ENCODE measurements at places on chromosomes 6 and 20.
A peak's percentile ranks its signal among the peaks of the same experiment; 100 is the strongest.

GRCh38 chr6:110656492-110656891 is 158.8 kb downstream of the CDK19 start:
- no peak for DNase-seq

DNA sequence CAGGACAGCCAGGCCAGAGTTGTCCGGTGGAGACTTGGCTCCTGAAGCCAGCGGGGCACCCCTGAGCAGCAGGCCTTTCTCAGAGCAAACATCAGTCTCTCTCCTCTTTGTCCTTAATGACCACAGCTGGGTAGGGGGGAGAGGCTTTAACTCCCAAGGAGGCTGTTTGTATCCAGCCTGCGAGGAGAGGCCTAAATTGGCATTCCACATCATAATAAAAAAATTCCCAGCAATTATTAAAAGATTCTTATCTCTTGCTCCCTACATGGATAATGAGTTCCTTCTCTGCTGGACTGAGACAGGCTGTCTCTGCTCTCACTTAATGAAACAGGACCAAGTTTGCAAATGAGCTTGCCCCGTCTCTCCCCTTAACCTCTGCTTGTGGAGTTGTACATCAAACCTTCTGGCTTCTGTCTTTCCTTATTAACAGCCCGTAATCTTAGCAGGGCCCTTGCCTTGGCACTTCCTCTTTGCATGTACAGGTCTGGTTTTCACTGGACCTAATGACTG is 838.2 kb downstream of the MAFB start:
- peak; percentile 26 for DNase-seq

DNA sequence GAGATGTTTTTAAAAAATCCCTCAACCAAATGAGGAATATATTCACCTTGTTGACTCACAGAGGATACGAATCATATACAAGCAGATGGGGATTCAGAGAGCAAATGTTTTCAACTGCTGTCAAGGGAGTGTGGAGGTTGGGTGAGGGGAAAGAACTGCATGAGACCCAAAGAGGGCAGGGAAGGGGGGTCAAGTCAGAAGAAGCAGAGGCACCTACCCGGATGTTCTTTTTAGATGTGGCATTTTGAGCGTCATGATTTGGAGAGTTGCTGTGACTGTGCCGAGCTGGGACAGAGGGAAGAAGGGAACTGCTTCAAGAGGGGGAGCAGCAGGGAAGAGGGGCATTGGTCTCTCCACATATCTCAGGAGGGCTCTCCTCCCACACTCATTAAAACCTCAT is 191.3 kb upstream of the PROKR2 start:
- no peak for DNase-seq

DNA sequence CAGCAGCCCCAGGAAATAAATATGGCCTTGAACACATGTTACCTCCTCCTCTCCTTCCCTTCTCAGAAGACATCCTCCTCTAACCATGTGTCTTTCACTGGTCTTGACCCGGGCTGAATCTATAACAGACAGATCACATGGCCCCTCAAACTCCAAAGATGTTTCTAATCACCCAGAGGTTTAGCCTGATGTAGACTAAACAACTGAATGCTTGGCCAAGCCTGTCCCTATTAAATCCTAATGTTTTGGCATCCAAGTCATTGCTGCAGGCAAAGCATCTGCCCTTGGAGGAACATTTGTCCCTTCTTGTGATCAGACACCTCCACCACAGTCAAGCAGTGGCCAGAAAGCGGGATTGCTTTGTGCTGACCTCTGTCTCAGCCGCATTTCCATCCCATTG is 65.5 kb downstream of the ANKRD60 start:
- DNase-seq: peak; percentile 57

DNA sequence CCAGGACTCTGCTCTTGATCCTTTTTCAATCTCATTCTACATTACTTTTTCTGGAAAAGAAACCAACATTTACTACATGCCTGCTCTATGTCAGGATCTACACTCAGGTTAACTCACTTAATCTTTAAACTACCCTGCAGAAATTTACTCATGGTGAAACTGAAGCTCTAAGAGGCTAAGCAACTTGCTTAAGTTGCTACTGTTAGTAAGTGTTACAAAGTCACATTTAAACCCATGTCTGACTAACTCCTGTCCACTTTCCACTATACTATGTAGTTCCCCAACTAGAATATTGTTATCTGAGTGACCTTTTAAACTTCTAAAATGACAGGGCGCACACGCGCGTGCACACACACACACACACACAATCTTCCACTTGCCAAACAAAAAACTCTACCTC is 5.0 kb downstream of the CEP162 start:
- DNase-seq: no peak

DNA sequence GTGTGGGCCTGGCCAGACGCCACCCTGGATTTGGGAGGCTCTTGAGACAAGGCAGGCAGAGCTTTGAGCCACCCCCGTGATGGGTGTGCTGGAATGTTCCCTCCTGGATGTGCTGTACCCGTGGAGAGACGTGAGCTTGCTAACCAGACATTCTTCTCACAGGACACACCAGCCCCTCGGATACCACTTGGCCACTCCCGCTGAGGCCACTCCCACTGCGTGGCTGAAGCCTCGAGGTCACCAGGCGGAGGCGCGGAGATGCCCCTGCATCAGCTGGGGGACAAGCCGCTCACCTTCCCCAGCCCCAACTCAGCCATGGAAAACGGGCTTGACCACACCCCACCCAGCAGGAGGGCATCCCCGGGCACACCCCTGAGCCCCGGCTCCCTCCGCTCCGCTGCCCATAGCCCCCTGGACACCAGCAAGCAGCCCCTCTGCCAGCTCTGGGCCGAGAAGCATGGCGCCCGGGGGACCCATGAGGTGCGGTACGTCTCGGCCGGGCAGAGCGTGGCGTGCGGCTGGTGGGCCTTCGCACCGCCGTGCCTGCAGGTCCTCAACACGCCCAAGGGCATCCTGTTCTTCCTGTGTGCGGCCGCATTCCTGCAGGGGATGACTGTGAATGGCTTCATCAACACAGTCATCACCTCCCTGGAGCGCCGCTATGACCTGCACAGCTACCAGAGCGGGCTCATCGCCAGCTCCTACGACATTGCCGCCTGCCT is 14.1 kb downstream of the SLCO4A1 start:
- no peak for DNase-seq

- no peak for DNase-seq
Measured at GRCh38 chr6:138582573-138582972, 83.3 kb upstream of the NHSL1 start.

DNA sequence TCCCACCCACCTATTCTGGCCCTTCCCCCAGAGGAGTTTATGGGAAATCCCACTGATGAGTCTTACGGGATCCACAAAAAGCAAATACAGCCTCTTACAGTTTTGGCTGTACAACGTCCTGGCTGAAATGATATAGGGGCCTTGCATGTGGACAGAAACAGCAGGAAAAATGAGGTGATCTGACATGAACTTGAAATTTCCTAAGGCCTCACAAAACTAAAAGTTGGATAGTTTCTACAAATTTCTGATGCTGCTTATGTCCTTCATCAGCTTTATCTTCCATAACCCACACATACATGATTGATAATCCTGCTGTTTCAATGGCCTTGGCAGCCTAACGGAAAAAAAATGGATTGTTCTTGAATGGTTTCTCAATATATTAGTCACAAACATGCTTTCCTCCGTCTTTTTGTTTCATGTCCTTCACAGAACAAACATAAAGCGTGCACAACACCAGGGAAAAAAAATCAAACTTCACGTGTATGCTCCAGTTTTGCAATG is 118.8 kb downstream of the BMP5 start:
- no peak for DNase-seq

GRCh38 chr20:9474835-9475415 is 39.5 kb upstream of the LAMP5 start:
- peak; percentile 46 for DNase-seq

- DNase-seq: no peak
Measured at GRCh38 chr6:100165442-100165841, 171.4 kb upstream of the MCHR2 start.

GRCh38 chr6:27726619-27727023 is 185.6 kb downstream of the OR2B2 start:
- no peak for DNase-seq

GRCh38 chr6:63817492-63818050 is 182.0 kb downstream of the PHF3 start:
- DNase-seq: no peak

- DNase-seq: no peak
Measured at GRCh38 chr20:1394686-1395085, 1.8 kb upstream of the FKBP1A start.

- DNase-seq: no peak
Measured at GRCh38 chr20:22407237-22408193, 176.9 kb downstream of the FOXA2 start.

- no peak for DNase-seq
Measured at GRCh38 chr6:6725468-6726209, 137.1 kb downstream of the LY86 start.

GRCh38 chr20:33653900-33654596 is 8.1 kb upstream of the C20orf144 start:
- no peak for DNase-seq

DNA sequence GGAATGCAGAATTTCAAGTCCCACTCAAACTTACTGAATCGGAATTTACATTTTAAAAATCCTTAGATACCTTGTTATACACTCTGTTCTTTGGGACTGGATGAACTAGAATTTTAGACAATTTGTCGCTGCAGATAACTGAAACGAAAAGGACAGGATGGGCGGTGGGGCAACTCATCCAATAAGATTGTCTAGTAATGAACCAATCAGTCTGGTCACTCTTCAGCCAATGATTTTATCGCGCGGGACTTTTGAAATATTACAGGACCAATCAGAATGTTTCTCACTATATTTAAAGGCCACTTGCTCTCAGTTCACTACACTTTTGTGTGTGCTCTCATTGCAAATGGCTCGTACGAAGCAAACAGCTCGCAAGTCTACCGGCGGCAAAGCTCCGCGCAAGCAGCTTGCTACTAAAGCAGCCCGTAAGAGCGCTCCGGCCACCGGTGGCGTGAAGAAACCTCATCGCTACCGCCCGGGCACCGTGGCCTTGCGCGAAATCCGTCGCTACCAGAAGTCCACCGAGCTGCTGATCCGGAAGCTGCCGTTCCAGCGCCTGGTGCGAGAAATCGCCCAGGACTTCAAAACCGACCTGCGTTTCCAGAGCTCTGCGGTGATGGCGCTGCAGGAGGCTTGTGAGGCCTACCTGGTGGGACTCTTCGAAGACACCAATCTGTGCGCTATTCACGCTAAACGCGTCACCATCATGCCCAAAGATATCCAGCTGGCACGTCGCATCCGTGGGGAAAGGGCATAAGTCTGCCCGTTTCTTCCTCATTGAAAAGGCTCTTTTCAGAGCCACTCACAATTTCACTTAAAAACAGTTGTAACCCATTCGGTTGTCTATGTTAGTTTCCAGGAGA is 41.9 kb upstream of the HFE start:
- DNase-seq: peak; percentile 88

- DNase-seq: no peak
Measured at GRCh38 chr20:57666106-57666833, 43.5 kb downstream of the PMEPA1 start.

DNA sequence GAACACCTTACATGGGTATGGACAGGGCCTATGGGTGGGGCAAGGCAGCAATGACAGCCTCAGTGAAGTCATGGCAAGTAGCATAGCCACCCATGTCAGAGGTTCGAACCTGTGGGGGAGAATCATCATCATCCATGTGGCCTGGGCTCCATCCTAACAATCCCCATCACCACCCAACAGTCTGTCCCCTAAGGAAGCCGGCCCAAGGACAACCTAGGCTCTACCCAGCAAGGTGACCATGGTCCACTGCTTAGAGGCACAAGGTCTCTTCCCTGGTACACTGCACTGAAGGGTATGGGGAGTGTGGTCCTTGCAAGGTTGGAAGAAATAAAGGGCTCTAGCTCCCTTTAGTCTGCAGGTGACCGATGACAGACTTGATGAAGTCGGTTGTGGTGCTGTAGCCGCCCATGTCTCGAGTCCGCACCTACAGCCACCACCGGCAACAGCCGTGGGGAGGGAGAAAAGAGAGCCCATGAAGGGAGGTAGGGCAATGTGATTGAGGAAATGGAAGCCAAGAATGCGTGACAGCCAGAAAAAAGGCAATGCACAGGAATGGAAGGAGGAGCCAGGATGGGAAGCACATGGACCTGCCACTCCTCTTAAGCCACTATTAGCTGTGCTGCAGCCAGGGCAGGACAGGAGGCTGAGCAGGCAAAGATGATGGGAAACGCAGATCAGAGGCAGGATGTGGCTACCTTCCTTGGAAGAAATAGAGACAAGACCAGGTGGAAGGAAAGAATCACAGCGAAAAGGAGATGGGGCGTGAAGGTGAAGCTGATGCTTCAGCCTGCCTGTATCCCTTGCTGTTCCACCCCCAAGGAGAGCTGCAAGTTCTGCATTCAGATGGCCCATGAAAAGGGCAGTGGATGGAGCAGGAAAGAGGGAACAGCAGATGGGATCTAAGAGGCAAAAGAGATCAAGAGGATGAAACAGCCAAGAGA is 5.3 kb downstream of the IDH3B start:
- no peak for DNase-seq

- DNase-seq: no peak
Measured at GRCh38 chr20:2748551-2749342, 51.7 kb downstream of the CPXM1 start.

DNA sequence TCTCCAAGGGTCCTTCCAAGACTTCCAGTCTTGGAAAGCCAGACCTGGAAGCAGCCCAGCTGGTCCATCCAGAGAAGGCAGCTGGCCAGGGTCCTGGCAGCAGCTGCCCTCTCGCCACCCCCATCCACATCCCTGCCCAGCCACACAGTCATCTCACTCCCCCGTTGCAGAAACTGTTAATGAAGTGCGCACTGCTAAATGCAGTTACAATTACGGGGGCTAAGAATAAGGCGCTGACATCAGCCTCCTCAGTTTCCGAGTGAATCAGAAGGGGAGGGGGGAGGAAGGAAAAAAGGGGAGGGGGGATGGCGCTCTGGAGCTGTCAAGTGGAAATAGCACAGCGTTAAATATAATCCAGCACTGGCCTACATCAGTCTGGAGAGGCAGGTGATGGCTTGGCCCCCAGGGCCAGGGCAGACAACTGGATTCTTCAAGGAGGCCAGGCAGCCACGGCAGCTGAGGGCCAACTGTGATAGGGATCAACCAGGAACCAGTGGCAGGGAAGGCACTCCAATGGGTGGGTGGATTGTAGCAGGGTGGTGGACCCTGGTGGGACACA is 6.9 kb downstream of the RIMS4 start:
- no peak for DNase-seq

DNA sequence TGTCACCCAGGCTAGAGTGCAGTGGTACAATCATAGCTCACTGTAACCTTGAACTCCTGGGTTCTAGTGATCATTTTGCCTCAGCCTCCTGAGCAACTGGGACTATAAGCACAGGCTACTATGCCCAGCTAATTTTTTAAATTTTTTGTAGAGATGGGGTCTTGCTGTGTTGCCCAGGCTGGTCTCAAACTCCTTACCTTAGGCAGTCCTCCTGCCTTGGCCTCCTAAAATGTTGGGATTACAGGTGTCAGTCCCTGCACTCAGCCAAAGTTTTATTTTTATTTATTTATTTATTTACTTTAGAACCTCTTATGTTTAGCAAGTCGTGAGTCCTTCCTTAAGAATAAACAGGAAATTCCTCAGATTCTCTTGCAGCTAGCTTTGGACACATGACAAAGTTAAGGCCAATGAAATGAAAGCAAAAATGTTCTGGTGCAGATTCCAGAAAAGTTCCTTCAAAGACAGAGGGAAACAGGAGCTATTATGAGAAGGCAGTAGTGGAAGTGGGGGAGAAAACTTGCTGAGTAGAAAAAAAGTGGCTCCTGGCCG is 19.1 kb downstream of the PIM1 start:
- DNase-seq: no peak

- DNase-seq: no peak
Measured at GRCh38 chr6:146909886-146910285, 294.3 kb upstream of the STXBP5 start.

Data from AG10803 (cell line).